ENCODE measurements at places on chromosomes 3 and 15.

GRCh38 chr15:50830477-50831354, 65.2 kb upstream of the SPPL2A start:
- H3K27me3 ChIP-seq, result peaks cover 10% of the 10 kb centered on the region
- no peaks in the 10 kb centered on the region for H3K36me3 ChIP-seq
- no peak for DNase-seq
- no peak overlapping the region for H3K27ac ChIP-seq
- no peaks in the 10 kb centered on the region for H3K4me1 ChIP-seq

DNA sequence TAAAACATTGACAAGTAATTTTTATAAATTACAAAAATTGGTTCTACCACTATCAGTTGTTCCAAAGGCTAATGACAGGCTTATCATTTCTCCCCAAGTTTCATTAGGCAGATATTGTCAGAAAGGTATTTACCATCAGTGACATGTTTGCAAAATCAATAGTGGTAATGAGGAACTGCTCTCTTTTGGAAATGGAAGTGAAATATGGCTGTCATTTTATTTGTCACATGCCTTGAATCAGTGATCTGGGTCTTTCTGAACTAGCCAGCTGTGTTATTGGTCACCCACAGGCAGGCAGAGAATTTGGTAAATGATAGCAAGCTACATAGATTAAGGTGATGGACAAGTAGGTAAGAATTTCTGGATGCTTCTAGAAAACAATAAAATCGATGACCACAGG, 268.0 kb upstream of the ARHGEF26 start:
- no peak overlapping the region for H3K4me3 ChIP-seq
- no peaks in the 10 kb centered on the region for H3K4me1 ChIP-seq
- no peak for DNase-seq

DNA sequence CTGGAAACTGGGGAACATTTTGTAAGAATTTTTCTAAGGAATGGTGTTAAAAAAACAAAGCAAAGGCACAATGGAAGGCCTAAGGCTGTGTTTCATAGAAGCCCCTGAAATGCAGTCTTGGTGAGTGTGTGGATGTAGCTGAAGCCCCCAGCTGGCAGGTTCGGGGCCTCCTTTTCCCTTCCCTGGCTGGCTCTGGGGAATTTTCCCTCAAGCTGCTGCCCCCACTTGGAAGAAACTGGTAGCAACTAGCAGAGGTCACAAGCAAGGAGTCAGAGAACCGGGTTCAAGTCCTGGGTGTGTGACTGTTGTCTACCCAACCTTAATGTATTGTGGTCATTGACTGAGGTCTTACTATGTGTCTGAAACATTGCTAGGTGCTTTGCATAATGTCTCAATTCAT, 85.3 kb upstream of the MYZAP start:
- peaks cover under 1% of the 10 kb centered on the region for H3K27me3 ChIP-seq
- H3K4me3 ChIP-seq, result no peak overlapping the region
- no peak for DNase-seq
- H3K4me1 ChIP-seq, result no peaks in the 10 kb centered on the region
- H3K36me3 ChIP-seq, result no peaks in the 10 kb centered on the region
- no peak overlapping the region for H3K27ac ChIP-seq

GRCh38 chr15:101540480-101541239, 51.2 kb upstream of the PCSK6 start:
- DNase-seq, result no peak
- peaks cover 2% of the 10 kb centered on the region for H3K4me1 ChIP-seq
- peaks cover 6% of the 10 kb centered on the region for H3K27me3 ChIP-seq

DNA sequence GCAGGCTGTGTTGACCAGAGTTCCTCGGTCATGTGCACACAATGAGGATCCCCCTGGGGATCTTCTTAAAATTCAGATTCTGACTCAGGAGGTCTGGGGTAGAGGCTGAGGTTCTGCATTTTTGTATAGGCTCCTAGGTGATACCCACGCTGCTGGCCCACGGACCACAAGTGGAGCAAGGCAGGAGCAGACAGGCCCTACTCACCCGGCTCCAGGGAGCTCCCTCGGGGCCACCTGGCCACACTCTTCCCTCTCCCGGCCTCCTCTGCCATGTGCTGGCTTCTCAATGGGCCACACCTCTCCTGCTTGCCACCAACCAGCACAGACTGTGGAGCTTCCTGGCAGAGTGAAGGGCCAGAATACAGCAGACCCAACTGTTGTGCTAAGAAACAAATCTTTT, 23.9 kb downstream of the GP9 start:
- no peaks in the 10 kb centered on the region for H3K27me3 ChIP-seq
- H3K4me3 ChIP-seq, result no peak overlapping the region
- DNase-seq, result no peak
- H3K36me3 ChIP-seq, result peaks cover 4% of the 10 kb centered on the region
- no peak overlapping the region for H3K27ac ChIP-seq

GRCh38 chr3:148970271-148970670, 21.1 kb upstream of the GYG1 start:
- H3K27me3 ChIP-seq, result peaks cover 10% of the 10 kb centered on the region
- no peaks in the 10 kb centered on the region for H3K36me3 ChIP-seq
- no peak for DNase-seq
- no peak overlapping the region for H3K27ac ChIP-seq

GRCh38 chr3:24004171-24004938, 59.3 kb downstream of the NR1D2 start:
- H3K4me1 ChIP-seq, result peaks cover 6% of the 10 kb centered on the region
- H3K4me3 ChIP-seq, result no peak overlapping the region
- H3K27me3 ChIP-seq, result peaks cover 9% of the 10 kb centered on the region
- no peak for DNase-seq
- no peak overlapping the region for H3K27ac ChIP-seq
- H3K36me3 ChIP-seq, result no peaks in the 10 kb centered on the region

GRCh38 chr15:100716456-100717085, 114.2 kb downstream of the ASB7 start:
- DNase-seq, result no peak
- H3K36me3 ChIP-seq, result no peaks in the 10 kb centered on the region
- peaks cover 4% of the 10 kb centered on the region for H3K27me3 ChIP-seq

DNA sequence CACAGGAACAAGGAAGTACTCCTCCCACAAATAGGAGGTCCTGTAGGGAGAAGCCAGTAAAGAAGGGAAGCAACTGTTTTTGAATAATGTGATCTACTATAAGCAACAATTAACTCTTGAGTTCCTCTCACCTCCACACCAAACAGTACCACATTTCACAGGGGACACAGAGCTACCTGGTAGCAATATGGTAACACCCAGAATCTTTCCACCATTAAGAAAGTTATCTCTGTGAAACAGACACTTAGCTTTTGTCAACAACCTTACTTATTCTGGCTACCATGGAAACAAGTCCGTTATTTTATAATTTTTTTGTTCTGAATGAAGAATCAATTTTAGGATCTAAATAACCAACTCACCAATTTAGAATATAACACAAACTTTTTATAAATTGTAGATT, 49.5 kb downstream of the TBL1XR1 start:
- H3K36me3 ChIP-seq, result peaks cover 12% of the 10 kb centered on the region
- H3K4me1 ChIP-seq, result peaks cover 53% of the 10 kb centered on the region
- no peak for DNase-seq
- no peak overlapping the region for H3K4me3 ChIP-seq

DNA sequence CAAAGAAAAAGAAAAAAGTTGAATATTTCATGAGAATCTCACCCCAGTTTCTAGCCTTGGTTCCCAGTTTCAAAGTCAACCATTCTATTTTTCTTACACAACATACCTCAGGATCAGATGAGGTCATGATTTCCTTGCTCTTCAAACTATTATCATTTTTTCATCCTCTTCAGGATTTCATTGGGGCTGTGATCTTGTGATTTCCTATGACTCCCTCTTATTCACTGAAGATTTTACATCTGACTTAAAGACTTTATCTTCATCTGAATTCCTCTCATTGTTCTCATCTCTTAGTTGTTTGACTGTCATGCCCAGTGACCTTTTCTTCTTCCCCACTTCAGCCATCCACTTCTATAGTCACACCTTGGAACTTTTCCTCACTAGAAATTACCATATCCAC, 3.1 kb upstream of the C3orf33 start:
- peaks cover 2% of the 10 kb centered on the region for H3K4me1 ChIP-seq
- no peak for DNase-seq
- H3K27ac ChIP-seq, result no peak overlapping the region

DNA sequence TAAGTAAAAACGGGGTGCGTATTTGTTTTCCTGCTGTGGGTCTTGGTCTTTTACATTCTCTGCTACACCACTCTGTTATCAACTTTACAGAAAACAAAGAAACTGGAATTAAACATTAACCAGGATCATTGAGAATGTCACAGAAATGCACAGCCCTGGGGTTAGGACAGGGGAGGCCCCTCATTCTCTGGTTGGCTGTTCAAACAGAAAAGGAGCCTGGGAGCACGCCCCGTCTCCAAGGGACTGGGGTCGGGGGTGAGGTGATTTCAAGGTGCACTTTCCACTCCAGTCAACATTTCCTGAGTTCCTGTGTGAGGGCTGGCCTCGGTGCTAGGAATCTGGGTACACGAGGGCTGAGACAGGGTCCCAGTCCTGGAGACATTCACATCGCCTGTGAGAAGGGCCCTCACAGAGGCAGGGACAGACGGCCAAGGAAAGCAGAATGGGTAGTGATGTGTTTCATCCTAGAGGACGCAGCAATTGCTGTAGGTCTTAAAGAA, 30.3 kb downstream of the CPN2 start:
- peaks cover 39% of the 10 kb centered on the region for H3K27me3 ChIP-seq
- peaks cover 5% of the 10 kb centered on the region for H3K4me1 ChIP-seq
- H3K36me3 ChIP-seq, result no peaks in the 10 kb centered on the region
- DNase-seq, result no peak
- H3K4me3 ChIP-seq, result no peak overlapping the region
- H3K27ac ChIP-seq, result no peak overlapping the region

DNA sequence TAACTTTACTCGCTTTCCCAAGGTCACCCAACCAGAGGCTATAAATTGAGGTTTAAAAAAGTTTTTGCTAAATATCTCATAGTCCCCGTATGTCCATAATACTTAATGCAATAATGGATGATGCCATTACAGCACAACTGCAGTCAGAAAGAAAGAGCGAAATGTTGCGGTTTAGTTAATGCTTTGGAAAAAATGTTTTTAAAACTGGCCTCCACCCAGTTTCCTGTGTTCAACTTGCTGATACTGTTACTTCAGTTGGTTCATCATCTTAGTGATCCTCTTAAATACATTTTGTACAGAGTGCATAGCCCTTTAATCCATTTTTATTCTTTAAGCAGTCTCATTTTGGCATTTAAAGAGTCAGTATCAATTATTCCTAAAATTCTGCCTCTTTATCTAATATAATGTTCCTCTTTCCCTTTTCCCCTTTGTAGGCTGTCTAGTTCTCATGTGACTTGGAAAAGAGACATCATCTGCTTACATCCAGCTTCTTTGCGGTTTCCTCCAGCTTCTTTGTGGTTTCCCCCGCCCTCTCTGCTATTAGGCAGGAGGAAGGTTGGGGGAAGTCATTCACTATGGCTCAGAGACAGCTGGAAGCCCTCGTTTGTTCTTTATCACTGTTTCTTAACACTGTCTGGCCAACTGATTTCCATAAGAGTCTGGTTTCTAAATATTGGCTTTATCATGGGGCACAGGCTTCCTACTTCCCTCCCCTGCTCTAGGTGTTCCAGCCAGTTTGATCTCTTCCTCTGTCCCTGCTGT, 154.3 kb downstream of the GOLIM4 start:
- H3K27me3 ChIP-seq, result peaks cover 16% of the 10 kb centered on the region
- H3K4me1 ChIP-seq, result peaks cover 2% of the 10 kb centered on the region

DNA sequence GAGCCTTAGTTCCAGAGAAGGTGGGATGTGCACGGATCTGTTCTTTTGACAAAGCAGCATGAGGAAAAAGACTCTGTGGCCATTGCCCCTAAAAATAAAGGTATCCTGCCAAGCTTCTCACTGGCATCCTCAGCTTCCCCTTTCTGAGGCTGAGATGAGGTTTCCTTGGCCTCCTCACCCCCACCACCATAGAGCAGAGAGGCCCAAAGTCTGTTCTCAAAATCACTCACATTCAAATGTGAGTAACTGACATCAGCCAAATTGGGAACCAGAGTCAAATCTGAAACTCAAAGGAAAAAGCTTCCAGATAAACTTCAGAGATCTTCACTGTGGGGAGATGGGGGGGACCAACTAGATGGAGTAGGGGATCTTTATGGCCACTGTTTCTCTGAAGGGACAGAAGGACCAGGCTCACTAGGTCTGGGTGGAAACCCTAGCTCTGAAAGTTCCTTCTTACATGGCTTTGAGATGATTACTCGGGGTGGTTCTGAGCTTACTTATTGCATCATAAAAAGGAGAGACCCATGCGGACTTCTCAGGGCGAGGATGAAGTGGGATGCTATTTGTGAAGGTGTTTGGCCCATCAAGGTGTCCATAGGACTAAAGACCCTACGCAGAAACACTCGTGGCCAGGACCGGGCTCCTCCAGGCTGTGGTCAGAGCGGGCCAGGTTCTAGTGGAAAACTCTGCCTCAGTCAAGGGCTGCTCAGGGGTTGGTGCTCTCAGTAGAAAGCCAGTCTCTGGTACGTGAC, 61.5 kb upstream of the MEF2A start:
- DNase-seq, result no peak
- no peaks in the 10 kb centered on the region for H3K27me3 ChIP-seq
- H3K27ac ChIP-seq, result peak overlapping the region; percentile 76
- no peaks in the 10 kb centered on the region for H3K36me3 ChIP-seq
- H3K4me3 ChIP-seq, result peak overlapping the region; percentile 57
- peaks cover 66% of the 10 kb centered on the region for H3K4me1 ChIP-seq

DNA sequence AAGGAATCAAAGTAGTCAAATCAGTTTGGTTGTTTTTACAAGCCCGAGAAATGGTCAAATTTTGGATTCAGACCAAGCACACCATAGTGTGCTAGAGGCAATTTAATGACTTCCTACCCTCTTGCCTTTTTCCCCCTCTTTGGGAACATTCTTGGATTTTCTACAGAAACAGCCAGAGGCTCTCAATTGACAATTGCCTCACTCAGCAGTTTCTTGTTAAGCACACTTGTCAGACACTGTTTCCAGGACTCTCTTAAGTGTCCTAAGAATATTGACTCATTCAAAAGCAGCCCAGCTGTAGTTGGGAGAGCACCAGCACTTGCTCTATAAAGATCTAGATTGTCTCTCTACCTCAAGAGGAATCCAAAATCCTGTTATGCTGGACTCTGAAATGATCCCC, 1.5 kb upstream of the SLC35G2 start:
- H3K27ac ChIP-seq, result no peak overlapping the region
- no peaks in the 10 kb centered on the region for H3K36me3 ChIP-seq
- no peak for DNase-seq
- H3K27me3 ChIP-seq, result peaks cover 34% of the 10 kb centered on the region
- H3K4me1 ChIP-seq, result peaks cover 19% of the 10 kb centered on the region

DNA sequence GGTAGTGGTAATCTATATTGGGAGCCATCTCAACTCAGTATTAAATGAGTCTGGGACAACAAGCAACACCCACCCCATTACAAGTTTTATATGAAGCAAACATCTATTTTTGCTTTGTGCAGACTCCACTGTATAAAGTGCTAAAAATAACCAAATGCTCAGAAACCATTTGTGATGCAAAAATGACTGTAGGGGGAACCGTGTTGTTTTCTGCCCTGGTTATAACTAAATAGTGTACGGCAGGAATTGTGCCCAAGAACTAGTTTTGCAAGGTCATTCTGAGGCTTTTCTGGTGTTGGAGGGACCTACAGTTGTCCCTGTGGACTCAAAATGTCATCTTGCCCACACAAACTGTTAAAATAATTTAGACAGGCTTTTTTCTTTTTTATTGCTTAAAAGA, 88.3 kb downstream of the ITPR1 start:
- H3K4me1 ChIP-seq, result peaks cover 20% of the 10 kb centered on the region
- no peak overlapping the region for H3K27ac ChIP-seq
- no peaks in the 10 kb centered on the region for H3K27me3 ChIP-seq
- no peak for DNase-seq
- peaks cover 3% of the 10 kb centered on the region for H3K36me3 ChIP-seq
- H3K4me3 ChIP-seq, result no peak overlapping the region
